ENCODE measurements at places on chromosomes 16 and 17. TPM values are rescaled to one million over a fixed set of nuclear protein-coding genes. Genes with fewer than 3 reads are reported as not detected.

TMEM100 gene
- 1.4 TPM for total RNA-seq

KCNJ18 gene
- total RNA-seq: not detected

FA2H gene
- not detected for total RNA-seq

XPO6 gene
- 106 TPM for total RNA-seq

IGF2BP1 gene
- total RNA-seq: 1.9 TPM

MC1R gene
- total RNA-seq: 10.8 TPM

VASN gene
- 108 TPM for total RNA-seq

PHAF1 gene
- total RNA-seq: 13.8 TPM

CDRT15 gene
- not detected for total RNA-seq

HOXB2 gene
- total RNA-seq: 20.8 TPM

ABCA3 gene
- 0.18 TPM for total RNA-seq

SLC13A2 gene
- total RNA-seq: not detected

Data from myometrial cell (primary cell).